ENCODE measurements at places on chromosomes 5 and 9.

DNA sequence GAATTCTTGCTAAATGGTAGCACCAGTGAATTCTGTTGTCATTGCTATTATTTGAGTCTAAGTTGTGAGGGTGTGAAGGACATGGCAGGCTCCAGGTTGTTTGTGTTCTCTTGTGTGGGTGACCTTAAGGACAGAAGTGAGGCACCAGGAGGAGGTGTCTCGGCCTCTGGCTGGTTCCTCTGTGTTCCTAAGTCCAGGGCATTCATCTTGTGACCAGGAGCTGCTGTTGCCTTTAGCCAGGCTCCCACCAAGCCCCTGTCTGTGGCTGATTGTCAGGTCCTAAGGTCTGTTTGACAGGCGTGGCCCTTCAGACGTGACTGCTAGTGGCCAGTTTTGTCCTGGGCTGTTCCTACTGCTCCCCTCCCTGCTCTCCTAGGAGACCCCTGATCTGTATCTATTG is 89.4 kb downstream of the ANGPTL2 start:
- no peak for DNase-seq

DNA sequence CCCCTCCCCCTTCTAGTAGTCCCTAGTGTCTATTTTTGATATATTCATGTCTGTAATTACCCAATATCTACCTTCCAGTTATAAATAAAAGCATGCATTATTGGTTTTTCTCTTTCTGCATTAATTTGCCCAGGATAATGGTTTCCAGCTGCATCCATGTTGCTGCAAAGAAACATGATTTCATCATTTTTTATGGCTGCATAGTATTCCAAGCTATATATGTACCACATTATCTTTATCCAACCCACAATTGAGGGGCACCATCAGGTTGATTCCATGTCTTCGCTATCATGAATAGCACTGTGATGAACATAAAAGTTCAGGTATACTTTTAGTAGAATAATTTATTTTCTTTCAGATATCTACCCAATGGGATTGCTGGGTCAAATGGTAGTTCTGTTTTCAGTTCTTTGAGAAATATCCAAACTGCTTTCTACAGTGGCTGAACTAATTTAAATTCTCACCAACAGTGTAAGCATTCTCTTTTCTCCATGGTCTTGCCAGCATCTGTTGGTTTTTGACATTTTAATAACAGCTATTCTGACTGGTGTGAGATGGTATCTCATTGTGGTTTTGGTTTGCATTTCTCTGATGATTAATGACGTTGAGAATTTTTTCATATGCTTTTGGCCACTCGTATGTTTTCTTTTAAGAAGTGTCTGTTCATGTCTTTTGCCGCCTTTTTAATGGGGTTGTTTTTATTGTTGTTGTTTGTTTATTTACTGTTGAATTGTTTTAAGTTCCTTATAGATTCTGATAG is 746.1 kb upstream of the MEF2C start:
- DNase-seq = no peak

- no peak for DNase-seq
Measured at GRCh38 chr9:113589407-113589806, 125.9 kb downstream of the RGS3 start.

GRCh38 chr9:137749511-137749910 is 128.1 kb upstream of the CACNA1B start:
- DNase-seq = no peak

- DNase-seq = no peak
Measured at GRCh38 chr9:89606624-89607311, 2.0 kb downstream of the GADD45G start.

DNA sequence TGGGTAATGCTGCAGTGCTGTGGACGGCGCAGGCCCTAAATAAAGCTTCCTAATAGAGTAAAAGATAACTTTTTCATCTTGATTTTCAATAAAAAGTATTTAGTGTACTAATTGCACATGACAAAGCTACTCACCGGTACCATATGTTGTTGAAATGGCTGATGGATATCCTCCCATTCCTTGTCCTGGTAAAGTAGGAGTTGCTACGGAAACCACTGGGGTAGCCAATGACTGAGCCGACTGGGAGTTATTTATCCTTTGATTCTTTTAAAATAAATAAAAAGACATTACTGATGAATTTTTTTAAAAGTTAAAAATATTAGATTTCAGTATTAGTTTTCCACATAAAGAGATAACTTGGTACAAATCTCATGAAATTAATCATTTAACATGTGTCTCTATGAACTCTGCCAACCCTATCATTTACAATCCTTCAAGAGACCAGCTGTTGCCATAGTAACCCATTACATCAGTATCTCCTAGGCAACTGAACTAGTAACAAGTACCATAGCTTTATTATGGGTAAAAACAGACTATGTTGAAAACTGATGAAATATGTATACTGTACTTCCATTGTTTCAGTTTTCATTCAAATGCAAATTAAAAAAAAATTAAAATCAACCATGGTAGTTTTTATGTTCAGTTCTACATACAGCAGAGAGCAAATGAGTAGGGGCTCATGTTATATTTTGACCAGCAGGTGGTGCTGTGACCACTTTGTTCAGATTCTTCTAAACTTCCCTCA is 153.7 kb downstream of the MEF2C start:
- DNase-seq = no peak

Data from thoracic aorta (tissue), 2 donors.